ENCODE measurements at places on chromosomes 6 and 20.

- DNase-seq, result no peak
These were observed 125.7 kb downstream of the TOX2 start for GRCh38 chr20:44040202-44040915.

DNA sequence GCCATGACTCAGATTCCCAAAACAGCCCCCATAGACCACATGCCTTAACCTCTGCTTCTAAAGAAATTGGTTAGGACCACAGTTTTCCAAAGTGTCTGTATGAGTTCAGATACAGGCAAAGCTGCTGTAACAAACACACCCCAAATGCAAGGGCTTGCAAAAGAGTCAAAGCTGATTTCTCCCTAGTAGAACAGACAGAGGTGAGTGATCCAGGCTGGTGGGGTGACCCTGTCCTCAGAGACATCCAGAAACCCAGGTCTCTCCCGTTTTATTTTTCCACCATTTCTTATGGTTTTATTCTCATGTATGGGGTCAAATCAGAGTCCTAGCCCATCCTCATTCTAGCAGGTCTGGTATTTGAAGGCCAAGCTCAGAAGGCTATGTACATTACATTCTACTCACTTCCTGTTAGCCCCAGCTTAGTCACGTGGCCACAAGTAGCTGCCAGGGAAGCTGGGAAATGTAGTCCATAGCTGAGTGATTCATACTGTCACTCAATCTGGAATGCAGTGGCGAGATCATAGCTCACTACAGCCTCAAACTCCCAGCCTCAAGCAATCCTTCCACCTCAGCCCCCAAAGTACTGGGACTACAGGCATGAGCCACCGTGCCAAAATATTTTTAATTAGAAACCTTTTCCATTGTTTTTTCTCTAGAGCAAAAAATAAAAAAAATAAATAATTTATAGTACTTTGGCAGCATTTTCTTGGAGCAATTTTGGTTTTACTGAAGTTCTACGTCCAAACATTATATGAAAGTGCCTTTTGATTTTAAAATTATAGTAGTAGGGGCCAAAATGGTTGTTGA, 175.2 kb downstream of the ZMYND8 start:
- no peak for DNase-seq

GRCh38 chr6:125611573-125612344, 137.7 kb upstream of the HEY2 start:
- no peak for DNase-seq

GRCh38 chr6:37021356-37022129, 16.1 kb downstream of the FGD2 start:
- no peak for DNase-seq

DNA sequence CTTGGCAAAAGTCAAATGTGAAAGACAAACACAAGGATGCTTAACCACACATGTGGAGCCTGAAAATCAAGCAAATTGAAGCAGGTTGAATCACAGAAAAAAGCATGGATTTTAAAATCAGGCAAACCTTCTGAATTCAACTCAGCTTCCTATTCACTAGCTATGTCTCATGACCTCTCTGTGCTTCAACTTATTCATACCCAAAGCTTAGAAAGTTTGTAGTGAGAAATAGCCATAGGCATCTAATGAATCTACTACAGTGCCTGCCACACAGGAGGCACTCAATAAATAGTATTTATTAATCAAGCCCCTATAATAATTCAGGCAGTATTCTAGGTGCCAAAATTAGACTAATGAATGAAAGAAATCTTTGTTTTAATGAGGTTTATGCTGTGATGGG, 112.2 kb upstream of the TNFAIP3 start:
- DNase-seq, result no peak

DNA sequence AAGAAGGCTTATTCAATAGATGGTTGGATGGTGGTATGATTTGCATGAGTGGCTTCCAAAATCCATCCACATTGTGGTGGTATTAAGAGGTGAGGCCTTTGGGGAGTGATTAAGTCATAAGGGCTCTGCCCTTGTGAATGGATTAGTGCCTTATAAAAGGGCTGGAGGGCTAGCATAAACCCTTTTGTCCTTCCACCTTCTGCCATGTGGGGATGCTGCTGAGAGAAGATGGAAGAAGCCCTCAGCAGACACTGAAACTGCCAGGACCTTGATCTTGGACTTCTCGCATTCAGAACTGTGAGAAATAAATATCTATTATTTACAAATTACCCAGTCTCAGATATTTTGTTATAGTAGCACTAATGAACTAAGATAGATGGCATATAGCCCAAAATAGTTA, 27.8 kb upstream of the SRPK1 start:
- DNase-seq, result no peak

DNA sequence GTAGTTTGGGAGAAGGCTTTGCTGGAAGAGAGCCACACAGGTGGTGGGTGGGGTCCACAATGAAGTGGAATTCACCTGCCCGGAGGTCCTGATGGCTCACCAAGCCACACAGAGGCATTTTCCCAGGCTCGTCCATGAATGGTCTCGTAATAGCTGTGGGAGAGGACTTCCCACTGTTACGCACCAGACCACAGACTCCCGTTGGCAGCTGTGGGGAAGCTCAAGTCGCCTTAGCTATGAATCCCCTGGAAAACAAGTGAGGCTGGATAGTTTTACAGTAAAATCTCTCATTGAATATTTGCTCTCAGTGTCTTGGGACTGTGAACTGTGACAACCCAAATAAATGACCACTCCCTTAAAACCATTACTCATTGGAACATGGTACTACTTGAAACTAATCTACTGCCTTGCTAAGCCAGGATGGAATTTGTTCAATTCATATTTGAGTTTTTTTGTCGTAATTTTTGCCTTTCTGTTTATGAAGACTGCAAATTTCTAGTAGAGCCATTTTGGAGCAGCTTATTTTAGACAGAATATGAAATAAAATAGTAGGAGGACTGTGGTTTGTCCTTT, 79.4 kb downstream of the JAG1 start:
- DNase-seq, result no peak

DNA sequence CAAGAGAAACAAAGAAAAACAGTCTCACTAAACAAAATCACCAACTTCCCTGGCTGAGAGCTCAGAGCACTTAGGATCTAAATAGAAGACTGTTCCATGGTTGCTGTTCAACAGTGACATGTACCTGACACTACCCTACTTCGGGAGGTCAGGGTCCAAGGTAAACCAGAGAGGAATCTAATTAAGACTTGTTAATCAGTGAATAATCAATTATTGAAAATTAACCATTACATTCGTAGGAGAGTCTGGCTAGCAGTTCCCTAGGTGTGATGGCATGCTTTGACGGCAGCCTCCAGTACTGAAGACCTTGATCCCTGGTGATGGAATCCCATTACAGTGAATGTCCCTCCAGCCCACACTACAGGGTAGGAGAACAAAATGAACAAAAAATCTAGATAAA, 154.0 kb upstream of the AFDN start:
- DNase-seq, result no peak

DNA sequence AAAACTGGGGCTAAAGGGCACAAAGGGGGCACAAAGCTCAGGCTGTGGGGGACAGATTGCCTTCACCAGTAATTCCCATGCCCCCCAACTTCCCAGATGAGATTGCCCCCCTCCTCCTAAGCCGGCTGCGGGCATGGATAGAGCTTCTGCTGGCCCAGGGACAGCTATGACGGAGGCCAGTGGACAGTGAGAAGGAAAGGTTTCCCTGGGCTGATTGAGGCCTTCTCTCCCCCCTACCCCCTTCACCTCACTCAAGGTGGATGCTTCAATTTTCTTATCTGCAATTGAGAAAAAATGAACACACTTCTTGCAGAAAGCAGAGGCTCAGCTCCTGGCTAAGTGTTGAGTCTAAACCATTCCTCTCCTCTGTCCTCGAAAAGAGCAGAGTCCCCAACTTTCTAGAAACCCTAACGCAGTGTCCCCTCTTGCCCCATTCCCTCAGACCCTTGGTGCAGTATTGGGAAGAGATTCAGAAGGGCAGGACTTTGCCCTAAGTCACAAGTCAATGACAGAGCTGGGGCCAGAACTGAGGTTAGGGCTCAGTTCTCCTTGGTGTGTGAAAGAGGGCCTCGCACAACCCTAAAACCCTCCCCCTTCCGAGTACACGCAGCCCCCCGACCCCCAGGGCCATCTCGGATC, 808 bp downstream of the SDC4 start:
- DNase-seq, result no peak

- no peak for DNase-seq
These were observed 27.2 kb downstream of the FYN start for GRCh38 chr6:111846066-111846465.

- peak; percentile 34 for DNase-seq
These were observed 9.0 kb upstream of the NCOA6 start for GRCh38 chr20:34834459-34834893.

- DNase-seq, result no peak
These were observed 302.0 kb downstream of the ALDH8A1 start for GRCh38 chr6:134647861-134648260.

GRCh38 chr6:32050562-32050961, 12.3 kb downstream of the CYP21A2 start:
- no peak for DNase-seq

DNA sequence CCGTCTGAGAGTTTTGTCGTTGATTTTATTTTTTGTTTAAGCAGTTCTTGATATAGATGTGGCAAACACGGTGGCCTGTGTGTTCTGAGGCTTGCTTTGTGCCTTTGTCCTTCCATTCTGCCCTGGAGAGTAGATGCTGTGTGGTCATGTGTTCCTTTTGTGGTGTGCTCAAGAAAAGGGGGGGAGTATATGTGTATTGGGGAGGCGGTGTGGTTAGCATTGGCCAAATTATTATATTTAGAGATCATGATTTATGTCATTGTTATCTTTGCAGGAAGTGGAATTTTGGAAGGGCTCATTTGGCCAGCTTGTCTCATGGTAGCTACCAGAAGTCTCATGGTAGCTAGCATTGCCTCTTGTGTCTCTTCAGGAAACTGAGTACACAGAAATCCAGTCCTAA, 16.4 kb downstream of the RREB1 start:
- no peak for DNase-seq

DNA sequence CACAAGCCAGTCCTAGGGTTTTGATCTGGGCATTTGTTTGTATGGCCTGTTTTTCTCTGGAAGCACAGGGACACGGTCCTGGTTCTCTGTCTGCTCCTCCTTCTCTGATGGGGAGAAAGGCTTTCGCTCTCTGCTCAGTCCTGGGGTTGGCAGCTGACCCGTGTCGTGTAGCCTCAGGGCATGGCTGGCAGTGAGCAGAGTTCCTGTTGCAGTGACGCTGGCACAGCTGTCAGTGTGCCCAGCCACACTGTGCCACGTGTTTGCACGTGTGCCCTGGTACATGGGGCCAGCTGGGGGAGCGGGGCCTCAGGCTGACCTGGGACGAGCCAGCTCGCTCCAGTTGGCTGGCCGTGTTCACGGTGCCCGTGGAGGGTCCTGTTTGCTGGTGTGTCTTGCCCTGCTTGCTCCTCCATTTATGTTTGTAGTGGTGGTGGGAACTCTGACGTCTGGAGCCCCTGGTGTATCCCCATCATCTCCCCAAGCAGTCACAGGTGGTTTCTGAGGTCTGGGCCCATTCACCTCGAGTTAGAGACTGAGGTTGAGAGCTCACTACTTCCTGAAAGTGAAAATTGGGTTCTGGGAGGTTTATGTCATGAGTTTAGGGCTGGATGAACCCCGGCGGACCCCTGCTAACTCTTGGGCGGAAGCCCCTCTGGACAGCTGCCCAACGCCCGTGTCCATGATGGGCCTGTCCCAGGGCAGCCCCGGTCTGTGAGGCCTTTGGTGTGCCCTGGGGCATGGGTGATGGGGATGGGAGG, 10.2 kb upstream of the DNAJC5 start:
- DNase-seq, result no peak

DNA sequence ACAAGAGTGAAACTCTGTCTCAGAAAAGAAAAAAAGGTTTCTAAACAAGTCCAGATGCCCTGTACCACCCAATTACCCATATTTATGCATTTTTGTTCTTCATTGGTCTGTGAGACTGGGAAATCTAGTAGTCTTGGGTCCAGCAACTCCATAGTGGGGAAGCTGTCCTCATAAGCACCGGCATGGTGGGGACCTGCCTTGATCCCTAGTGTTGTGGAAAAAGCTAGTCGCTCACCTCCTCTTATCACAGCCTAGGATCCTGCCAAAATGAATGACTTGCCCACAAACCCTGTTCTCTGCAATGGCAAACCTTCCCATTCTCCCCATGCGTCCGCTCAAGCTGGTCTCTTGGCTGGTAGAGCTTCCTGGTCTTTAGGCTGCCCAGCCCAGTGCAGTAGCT, 38.3 kb upstream of the GABRR1 start:
- no peak for DNase-seq

DNA sequence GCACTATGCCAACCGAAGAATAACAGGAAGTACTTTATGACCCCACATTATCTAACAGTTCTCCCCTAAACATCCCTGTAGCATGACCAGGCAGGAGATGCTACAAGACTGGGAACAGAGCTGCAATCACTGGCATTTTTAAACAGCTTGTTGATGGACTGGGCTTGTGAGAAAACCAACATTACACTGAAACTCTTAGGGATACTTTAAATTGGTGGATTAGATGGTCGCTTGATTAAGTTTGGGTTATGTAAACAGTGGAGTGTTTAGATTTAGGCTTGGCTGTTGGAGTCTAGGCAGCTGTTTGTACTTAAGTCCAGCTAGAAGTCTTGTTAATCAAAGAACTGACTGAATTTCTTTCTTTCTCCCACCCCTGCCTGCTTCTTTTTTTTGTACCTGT, 234.1 kb upstream of the BMP2 start:
- no peak for DNase-seq

GRCh38 chr20:35369804-35370203, 42.0 kb downstream of the UQCC1 start:
- no peak for DNase-seq

GRCh38 chr6:149147195-149147594, 170.3 kb upstream of the TAB2 start:
- DNase-seq, result no peak

- DNase-seq, result no peak
These were observed 129.6 kb downstream of the CD24 start for GRCh38 chr6:106844930-106845329.

Measured in NCI-H1048 (cell line).